ENCODE measurements at places on chromosomes 6 and 20. TPM values are rescaled to one million over a fixed set of nuclear protein-coding genes. Genes with fewer than 3 reads are reported as not detected.

- no peaks in the 10 kb centered on the region for H3K4me1 ChIP-seq
- DNase-seq: no peak
- no peak overlapping the region for H3K27ac ChIP-seq
- H3K4me3 ChIP-seq: no peak overlapping the region
These were observed 4.4 kb upstream of the RAET1L start for GRCh38 chr6:150029749-150030148.

The BPIFB3 gene
- not detected for polyA plus RNA-seq

GRCh38 chr6:75758061-75758460 is 9.0 kb downstream of the MYO6 start:
- no peaks in the 10 kb centered on the region for H3K36me3 ChIP-seq
- H3K4me3 ChIP-seq: no peak overlapping the region
- DNase-seq: no peak
- no peak overlapping the region for H3K27ac ChIP-seq
- H3K27me3 ChIP-seq: peaks cover 3% of the 10 kb centered on the region
- H3K4me1 ChIP-seq: no peaks in the 10 kb centered on the region

The GCNT2 gene
- 0.47 TPM for polyA plus RNA-seq

- H3K4me1 ChIP-seq: no peaks in the 10 kb centered on the region
- H3K27me3 ChIP-seq: peaks cover 2% of the 10 kb centered on the region
- H3K27ac ChIP-seq: no peak overlapping the region
- DNase-seq: no peak
- no peaks in the 10 kb centered on the region for H3K36me3 ChIP-seq
These were observed 26.3 kb upstream of the SLC22A3 start for GRCh38 chr6:160321729-160322505.

The TCF21 gene
- polyA plus RNA-seq: not detected

- no peak overlapping the region for H3K4me3 ChIP-seq
- H3K27ac ChIP-seq: no peak overlapping the region
- H3K27me3 ChIP-seq: peaks cover 7% of the 10 kb centered on the region
- H3K4me1 ChIP-seq: no peaks in the 10 kb centered on the region
These were observed 27.0 kb upstream of the FRMD1 start for GRCh38 chr6:168105813-168106632.

DNA sequence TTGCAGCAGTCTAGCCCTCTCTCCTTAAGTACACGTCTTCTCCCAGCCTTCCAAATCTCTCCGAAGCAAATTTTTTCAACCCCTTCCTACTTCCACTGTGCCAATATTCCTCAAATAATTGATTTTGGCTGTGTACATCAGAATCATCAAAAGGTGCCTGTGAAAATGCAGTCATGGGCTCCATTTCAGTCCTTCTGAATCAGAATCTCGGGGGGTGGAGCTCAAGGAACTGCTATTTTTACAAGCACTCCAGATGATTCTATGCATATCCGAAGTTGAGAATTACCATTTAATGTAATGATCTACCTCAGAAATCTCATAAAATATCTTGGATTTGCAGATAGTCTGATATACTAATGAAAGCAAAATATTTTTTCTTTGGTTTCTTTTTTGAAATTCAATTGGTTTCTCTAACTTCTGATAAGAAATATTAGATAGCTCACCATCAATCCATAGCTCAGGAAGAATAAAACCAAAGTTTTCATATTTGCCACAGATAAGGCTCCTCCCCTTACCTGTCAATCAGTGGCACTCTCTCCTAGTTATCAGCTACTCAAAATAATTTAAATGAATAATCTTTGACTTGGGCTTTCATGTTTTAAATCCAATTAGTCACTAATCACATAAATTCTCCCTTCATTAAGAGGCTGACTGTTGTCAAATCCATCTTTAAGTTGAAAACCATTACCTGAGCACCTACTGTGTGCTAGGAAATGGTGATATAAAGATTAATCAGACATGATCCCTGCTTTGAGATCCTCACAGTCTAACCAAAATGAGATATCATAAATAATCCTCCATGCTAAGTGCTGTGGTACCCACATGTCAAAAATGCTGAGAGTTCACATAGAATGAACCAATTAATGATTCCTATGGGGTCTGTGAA is 36.4 kb upstream of the STXBP5 start:
- H3K4me3 ChIP-seq: no peak overlapping the region
- DNase-seq: no peak
- no peaks in the 10 kb centered on the region for H3K4me1 ChIP-seq
- H3K36me3 ChIP-seq: no peaks in the 10 kb centered on the region

DNA sequence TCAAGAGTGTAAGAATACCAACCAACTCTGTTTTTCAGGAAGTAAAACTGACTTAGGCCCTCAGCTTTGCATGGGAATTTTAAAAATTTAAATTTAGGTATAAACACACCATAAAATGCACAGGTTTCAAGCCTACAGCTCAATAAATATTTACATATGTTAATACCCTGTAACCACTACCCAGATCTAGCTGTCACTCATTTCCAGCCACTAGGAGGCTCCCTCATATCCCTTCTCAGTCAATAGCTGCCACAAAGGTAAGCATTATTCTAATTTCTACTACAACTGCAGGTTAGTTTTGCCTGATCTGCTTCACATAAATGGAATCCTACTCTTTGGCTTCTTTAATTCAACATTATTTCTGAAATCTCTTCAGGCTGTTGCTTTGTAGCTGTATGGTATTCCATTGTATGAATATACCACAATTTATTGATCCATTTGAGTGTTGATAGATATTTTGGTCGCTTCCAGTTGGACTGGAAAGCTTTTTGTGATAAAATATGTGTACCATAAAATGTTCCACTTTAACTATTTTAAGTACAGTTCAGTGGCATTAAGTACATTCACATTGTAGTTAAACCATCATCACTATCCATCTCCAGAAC is 32.5 kb upstream of the MEI4 start:
- no peak for DNase-seq
- H3K36me3 ChIP-seq: no peaks in the 10 kb centered on the region
- no peak overlapping the region for H3K27ac ChIP-seq
- no peak overlapping the region for H3K4me3 ChIP-seq
- no peaks in the 10 kb centered on the region for H3K27me3 ChIP-seq

DNA sequence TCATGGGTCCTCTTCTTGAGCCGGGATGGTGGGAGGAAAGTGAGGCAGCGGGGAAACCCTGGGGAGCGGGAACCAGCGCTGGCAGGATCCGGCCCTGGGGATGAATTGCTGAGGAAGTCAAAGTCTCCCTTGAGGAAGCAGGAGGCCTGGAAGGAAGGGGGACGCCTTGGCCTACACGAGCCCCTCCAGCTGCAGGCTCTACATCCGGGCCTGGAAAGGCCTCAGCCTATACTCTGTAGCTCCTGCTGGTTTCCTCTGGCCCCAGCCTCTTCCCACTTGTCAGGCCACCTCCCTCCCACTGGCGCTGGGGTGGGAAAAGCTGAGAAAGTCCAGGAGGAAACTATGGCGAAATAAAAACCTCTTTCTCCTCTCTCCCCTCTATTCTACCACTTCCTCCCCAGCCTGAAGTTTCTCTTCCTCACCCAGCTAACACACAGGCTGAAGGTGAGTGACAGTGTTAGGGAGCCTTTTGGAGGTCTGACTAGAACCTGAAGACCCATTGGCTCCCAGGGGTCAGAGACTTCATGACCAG is 14.9 kb downstream of the TREML2 start:
- peaks cover 28% of the 10 kb centered on the region for H3K4me1 ChIP-seq
- no peak for DNase-seq
- H3K4me3 ChIP-seq: no peak overlapping the region
- H3K27me3 ChIP-seq: peaks cover 4% of the 10 kb centered on the region
- H3K27ac ChIP-seq: no peak overlapping the region
